ENCODE measurements at places on chromosomes 7 and 10.

GRCh38 chr10:33139181-33139646 is 181.2 kb upstream of the ITGB1 start:
- DNase-seq, result no peak

DNA sequence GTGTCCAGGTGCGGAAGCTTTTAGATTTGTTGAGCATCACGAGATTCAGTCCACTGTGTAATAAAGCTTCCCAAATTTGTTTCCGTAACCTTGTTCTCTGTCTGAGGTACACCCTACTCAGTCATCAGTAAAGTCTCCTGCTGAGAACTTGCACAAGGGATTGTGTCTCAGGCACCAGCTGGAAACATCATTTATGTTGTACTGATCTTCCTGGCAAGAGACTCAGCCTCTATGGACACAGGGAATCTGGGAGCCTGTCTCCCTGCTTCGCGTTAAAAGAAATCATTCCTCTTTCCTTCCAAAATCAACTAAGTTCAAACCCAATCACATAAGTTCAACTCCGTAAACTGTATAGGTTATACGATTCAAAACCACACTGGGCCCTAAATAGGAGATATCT is 336.8 kb downstream of the GPR37 start:
- DNase-seq, result no peak

- no peak for DNase-seq
Measured at GRCh38 chr10:47257396-47258120, 42.4 kb upstream of the GDF10 start.

- no peak for DNase-seq
Measured at GRCh38 chr7:141674171-141674671, 27.7 kb downstream of the DENND11 start.

GRCh38 chr10:113267619-113268562 is 285.0 kb upstream of the HABP2 start:
- no peak for DNase-seq

- DNase-seq, result no peak
Measured at GRCh38 chr7:3092468-3092867, 48.8 kb upstream of the CARD11 start.

- peak; percentile 64 for DNase-seq
Measured at GRCh38 chr10:69481305-69481704, 30.0 kb downstream of the TSPAN15 start.

GRCh38 chr7:43758029-43758821 is at the start of gene BLVRA:
Gene BLVRA (plus strand): TSS chr7:43758680. CDS start chr7:43771159, 12,479 bp downstream.
- DNase-seq, result peak; percentile 16

GRCh38 chr7:81002421-81002820 is 83.6 kb upstream of the SEMA3C start:
- DNase-seq, result no peak

- no peak for DNase-seq
Measured at GRCh38 chr7:24714676-24715010, 42.6 kb downstream of the GSDME start.

DNA sequence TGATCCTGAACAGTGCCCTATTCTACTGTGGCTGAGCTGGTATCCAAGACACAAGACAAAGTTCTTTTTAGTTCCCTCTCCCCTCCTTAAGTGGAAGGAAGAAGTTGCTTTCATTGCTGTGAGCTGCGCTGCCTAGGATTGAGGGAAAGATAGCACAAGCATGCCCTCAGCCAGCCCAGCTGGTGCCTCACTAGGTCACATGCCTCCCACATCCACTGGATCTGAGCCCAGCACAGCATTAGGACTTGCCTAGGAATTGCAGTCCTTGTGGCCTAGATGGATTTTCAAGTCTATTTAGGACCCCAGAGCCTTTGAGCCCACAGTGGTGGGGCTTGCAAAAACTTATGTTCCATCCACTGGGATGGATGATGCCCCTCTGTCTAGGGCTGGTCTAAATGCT is 214.2 kb downstream of the ZNF248 start:
- DNase-seq, result no peak

DNA sequence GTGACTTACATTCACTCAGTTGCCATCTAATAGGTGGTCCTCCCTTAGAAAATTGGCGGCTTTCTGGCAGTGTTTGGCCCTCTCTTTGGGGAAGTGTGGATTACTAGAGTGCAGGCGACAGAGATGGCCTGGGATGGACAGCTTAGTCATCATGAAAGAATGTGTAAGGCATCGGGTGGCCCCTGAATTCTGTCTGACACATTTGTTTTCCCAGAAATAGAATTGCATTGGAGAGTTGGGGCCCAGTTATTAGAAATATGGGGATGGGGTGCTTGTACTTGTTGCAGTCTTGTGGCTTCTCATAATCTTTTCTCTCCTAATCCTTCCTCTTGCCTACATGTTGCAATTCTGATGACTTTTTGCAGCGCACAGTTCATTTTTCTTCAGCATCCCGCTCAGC is 13.8 kb downstream of the TCF7L2 start:
- no peak for DNase-seq

DNA sequence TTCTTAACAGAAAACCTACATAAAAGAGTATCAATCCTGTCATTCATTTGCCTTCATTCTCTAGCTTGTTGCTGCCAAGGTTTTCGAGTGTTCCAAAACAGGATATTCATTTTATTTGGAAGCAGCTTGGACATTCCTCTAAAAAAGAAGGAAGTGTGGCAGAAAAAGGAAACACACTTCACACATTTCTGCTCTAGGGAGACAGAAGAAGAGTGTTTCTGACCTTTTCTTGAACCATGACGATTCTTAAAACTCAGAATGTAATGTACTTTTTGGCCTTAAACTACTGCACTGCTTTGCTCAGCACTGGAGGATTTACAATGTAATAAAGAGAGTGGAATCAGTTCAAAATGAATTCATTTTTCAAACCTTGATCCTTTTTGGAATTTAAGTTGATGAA is 81.3 kb downstream of the SEMA3A start:
- no peak for DNase-seq

DNA sequence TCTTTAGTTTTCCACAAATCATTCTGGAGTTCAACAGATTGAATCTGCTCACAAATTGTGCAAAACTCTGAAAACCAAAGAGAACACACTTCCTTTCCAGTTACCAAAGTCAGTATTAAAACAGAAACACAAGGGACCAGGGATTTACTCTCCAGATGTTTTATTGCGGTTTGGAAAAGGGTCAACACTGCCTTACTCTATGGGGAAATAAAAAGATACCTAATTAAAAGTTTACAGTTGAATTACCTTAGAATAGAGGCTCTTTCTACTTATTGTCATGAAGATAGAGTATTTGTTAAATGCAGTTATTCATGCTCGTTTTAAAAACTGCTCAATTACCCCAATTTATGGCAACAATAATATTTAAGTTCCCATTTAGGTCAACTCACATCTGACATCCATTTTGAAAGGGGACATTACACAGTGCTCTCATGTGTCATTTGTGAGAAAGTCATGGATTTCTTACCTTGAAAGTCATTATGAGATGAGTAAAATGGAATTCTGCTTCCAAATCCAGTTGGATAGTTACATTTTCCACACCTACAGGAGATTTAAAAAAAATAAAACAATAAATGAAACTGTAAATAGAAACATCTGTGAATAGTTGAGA is 8.4 kb downstream of the LAMB1 start:
- no peak for DNase-seq

GRCh38 chr10:266974-267425 is 131.7 kb downstream of the ZMYND11 start:
- DNase-seq, result no peak

GRCh38 chr7:83475420-83475819 is 173.5 kb downstream of the SEMA3E start:
- no peak for DNase-seq

DNA sequence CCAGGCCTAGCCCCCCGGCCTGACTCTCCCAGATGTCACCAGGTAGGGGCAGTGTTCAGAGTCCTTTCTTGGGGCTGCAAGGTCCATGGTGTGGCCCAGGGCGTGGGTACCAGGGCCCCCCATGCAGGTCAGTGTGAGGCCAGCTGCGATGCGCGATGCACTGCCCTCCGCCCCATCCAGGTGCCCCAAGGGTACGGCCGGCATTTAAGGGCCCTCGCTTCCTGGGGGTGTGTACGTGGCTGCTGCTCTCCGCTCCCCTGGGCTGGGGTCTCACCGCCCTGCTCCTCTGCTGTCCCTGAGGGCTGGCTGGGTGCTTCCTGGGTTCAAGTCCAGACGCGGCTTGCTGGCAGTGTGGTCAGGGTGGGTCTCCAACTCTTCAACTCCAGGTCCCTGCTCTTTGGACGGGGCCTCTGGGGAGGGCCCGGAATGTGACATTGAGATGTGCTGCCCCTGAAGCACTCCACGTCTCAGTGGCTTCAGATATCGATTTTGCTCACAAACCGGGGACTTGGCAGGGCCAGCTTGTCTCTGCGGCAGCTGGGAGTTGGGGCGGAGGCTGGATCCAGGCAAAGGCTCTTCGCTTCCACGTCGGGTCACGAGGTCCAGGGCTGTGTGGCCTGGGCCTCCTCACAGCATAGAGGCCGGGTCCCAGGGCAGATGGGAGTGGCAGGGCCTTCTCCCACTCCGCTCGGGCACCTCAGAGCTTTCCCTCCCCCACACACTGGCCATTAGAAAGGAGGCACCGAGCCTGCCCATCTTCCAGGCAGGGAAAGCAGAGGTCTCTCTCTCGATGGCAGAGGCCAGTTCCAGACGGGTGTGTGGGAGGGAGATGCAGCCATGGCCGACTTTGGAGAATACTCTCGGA is 93.2 kb downstream of the UNCX start:
- DNase-seq, result no peak

- no peak for DNase-seq
Measured at GRCh38 chr7:91267171-91267955, 3.1 kb downstream of the FZD1 start.

- no peak for DNase-seq
Measured at GRCh38 chr10:13991353-13991752, 339.4 kb downstream of the FRMD4A start.

- DNase-seq, result no peak
Measured at GRCh38 chr7:73888959-73889358, 28.0 kb downstream of the TMEM270 start.

DNA sequence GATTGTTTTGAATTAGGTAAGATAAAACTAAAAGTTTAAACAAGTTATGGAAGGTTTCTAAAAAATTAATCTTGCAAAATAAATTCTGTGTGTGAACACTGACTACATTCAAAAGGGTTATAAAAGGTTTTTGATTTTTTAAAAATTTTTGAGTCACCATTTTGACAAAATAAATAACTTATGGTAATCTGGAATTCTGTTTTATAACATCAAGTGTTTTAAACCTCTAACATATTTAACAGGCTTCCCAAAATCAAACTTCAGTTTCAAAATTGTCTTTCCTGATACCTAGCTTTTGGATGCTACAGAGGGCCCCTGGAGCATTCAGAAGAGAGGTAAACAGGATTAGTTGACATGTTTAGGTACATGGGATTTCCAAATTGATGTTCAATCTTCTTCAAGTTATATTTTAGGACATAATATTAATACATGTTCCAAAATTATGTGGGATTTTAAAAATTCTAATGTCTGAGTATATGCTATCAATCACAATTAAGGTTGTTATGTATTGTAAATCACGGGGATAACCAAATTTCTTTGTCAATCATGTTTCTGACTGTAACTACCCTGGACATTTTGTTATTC is 8.1 kb upstream of the CPA2 start:
- DNase-seq, result no peak

- DNase-seq, result no peak
Measured at GRCh38 chr10:111830359-111830758, 353.2 kb downstream of the GPAM start.

DNA sequence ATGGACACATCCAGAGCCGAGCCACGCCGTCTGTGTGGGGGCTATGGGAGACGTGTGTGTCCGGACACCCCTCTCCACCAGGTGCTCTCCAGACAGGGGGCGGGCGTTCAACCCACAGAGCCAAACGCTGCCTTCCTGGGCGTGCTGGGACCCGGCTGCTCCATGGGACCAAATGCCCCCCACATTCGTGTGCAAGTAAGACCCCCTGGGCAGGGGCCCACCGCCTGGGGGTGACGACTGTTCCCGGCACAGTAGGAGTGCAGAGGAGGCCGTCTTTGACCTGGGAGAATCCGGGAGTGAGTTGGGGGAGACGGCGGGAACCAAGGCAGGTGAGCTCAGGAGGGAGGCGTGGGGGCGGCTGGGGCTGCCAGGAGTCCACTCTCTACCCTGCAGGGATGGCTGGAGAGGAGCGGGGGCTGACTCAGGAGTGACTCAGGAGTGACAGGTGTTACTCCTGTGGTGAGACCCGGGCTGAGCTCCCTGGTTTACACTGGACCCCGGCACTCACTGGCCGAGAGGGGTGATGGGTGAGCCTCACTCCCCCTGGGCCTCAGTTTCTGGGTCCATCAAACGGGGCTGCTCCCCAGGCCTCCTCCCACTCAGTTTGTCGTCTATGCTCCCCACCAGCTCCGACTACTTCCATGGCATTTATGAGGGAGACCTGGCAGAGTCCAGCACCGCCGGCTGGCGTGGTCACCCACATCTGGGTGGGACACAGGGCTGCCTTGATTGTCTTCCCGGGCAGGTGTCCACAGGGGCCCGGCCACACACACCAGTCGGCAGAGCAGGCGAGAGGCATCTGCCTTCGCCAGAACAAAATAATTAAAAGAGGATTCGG is 95.0 kb downstream of the MICALL2 start:
- DNase-seq, result no peak

DNA sequence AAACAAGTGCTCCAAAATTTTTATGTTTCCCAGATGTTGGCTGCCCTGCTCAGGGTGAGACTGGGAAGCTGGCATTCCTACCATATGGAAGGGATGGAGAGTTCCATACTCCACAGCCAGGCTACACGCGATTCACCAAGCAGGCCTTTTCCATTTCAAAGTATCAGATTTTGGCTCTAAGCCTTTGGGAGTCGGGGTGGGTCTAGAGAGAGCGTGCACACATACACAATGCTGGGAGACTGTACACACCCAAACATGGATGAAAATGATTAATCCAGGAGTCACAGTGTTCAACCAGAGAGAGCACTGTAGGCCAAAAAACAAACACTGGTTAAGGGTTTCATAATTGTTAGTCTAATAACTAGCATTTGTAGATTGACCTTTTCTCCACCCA is 295.0 kb downstream of the BICC1 start:
- DNase-seq, result no peak

GRCh38 chr7:97005183-97006054 is at the start of gene DLX6:
Gene DLX6 (plus strand): TSS chr7:97005553. CDS start chr7:97005978, 425 bp downstream.
- DNase-seq, result peak; percentile 85

DNA sequence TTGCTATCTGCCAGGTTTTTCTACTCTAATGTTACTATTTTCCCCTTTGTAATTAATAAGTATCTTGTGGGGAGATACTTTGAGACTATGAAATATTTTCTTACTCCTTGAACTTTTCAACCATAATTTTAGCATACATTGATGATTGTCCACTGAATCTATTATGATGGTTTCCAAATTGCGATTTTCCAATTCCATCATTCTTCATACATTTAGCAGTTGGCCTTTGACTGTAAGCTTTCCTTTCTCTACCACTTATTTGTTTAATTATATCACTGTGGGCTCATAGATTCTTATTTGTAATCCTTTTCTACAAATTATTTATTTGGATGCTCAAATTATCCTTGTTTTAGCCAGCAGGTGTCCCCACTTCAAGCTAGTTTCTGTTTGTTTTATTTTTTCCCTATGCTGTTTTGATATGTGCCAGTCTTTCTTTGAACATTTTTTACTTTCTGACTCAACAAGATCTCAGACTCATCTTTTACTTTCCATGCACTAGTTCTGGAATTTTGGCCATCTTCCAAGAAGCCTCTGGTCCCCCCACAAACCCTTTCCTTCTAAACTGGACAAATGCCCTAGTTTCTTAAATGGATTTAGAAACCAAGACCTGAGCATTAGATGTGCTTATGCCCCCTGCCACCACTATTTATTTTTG is 11.4 kb upstream of the MRPS16 start:
- peak; percentile 8 for DNase-seq

Measured in NCI-H524 (cell line).